ENCODE measurements at places on chromosomes 5 and 9.

DNA sequence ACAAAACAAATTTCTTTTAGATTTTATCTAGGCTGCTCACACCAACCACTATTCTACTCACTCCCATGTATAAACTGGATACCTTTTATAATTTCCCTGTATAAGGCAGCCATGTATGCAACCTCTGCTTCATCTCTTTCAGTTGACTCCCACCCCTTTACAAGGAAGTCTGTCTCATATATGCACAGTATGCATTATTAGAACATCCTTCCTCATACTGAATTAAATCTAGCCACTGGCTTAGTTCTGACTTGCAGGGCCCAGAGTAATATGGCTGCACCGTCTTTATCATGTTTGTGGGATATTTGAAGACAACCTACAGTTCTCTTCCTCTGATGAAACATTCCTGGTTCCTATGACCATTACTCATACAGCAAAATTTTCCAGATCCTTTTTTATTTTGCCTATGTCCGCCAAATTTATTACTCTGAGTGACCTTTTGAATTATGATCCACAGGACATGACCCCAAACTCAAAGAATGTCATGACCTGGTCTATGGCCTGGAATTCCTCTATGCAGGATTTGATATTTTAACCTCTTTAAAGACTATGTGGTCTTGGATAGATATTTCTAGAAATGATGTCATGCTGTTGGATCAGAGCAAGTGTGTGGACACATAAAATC lies 76.6 kb upstream of the ITGA1 start:
- no peak for DNase-seq

GRCh38 chr9:125904155-125904851 lies 157.1 kb downstream of the PBX3 start:
- no peak for DNase-seq

DNA sequence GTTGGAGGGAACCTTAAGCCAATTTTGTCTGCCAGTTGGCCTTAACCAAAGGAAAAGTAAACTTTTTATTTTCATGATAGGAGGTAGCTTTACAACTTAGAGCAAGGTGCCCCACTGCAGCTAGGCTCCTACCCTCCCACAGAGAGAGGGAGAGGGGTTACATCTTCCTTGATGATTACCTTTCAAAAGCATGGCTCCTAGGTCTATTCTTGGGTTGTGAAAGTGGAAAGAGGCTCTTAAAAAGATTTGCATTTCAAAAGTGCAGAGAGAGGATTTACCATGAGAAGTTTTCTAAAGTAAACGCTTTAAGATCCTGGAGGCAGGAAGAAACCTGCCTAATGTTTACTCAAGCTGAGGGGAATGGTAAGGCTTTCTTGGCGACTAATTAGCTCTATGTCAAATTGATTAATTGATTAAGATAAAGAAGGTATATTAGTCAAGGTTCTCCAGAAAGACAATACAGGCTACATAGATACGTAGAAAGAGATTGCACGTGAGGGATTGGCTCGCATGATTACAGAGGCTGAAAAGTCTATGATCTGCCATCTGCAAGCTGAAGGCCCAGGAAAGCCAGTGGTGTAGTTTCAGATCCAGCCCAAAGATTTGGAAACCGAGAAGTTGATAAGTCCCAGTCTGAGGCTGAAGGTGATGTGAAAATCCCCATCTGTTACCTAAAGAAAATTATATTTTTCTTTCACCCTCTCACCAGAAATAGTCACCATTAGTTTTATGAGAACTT lies 333.8 kb upstream of the CTNND2 start:
- DNase-seq, result no peak

GRCh38 chr5:10563945-10564837 lies at the start of gene ANKRD33B:
Gene ANKRD33B, plus strand, starts transcription at chr5:10564070. Its CDS starts 398 bp downstream, at chr5:10564468.
- peak; percentile 72 for DNase-seq

GRCh38 chr9:17130291-17130690 lies 4.5 kb upstream of the CNTLN start:
- no peak for DNase-seq

- DNase-seq, result no peak
Measured at GRCh38 chr5:131640043-131640856, 5.2 kb upstream of the RAPGEF6 start.

- DNase-seq, result no peak
Measured at GRCh38 chr5:16916262-16916878, 19.7 kb downstream of the MYO10 start.

DNA sequence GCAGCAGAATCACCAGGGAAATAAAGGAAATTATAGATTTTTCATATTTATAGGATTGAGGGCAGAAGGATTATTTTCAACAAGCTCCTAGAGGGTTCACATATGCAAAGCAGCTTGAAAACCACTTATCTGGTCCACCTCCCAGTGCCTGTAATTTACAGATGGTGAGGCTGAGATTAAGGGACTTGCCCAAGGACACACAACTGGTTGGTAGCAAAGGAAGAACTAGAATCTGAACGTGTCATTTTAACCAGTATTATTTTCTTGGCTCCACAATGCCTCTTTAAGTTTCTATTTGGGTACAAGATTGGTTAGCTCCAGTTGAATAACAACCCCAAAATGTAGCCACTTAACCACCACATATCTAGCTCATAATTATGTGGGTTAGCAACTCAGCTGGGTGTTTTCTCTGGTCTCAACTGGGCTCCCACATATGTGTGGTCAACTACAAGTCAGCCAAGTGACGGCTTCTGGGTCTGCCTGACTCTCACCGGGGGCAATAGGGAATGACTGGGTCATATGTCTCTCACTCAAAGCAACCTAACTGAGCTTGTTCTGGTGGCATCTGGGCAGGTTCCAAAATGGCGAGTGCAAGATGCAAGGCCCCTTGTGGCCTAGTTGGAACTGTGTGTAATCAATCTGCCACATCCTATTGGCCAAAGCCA lies 127.7 kb downstream of the ZDHHC21 start:
- DNase-seq, result no peak

DNA sequence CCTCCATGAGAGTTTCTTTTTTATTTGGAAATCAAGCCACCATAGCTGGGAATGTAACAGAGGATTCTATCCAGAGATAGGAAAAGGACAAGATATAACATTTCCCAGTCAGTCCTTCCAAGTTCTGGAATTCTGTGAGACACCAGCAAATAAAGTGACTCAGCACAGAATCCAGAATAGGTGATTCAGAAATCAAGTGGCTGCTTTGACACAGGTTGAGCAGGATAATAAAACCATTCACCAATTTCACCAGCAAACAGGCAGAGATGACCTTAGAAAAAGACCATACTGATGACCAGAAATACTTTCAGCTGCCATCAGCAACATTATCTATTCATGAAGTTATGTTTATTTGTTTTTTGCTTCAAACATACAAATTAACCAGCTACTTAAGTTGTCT lies 491.5 kb upstream of the TUSC1 start:
- no peak for DNase-seq

DNA sequence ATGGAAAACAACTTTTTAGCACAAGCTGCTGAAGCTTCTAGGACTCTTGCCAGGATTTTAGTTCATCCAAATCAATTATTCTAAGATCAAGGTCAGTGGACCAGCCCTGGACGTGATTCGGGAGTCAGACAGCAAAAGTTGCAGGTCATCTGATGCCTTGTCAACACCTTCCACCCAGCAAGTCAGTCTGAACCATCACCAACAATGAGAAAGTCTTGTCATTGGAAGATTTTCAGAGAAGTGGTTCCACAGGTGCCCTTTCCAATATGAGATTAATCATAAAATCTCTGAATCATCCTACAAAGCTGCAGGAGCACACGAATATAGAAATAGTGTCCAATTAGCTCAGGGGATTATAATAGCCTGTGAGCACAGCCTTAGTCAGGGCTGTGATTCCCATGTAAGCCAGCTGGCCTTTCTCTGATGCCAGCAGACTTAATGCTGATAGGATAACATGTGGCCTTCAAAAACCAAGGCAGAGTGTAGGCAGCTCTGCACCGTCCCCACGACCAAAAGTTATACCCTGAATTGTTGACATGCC lies 445.0 kb upstream of the TRPC7 start:
- DNase-seq, result no peak

Data from immature natural killer cell (primary cell).